Activated T-helper 17 cell treated with anti-CD3 and anti-CD28 coated beads, Interleukin-2, amount 50 U/mL, for 72 hours (primary cell): ENCODE measurements at places on chromosomes 2 and 18.

GRCh38 chr2:166957686-166958085, 69.4 kb downstream of the XIRP2 start:
- no peak for ATAC-seq

GRCh38 chr2:171772373-171772772, 85.1 kb downstream of the DYNC1I2 start:
- no peak for ATAC-seq

DNA sequence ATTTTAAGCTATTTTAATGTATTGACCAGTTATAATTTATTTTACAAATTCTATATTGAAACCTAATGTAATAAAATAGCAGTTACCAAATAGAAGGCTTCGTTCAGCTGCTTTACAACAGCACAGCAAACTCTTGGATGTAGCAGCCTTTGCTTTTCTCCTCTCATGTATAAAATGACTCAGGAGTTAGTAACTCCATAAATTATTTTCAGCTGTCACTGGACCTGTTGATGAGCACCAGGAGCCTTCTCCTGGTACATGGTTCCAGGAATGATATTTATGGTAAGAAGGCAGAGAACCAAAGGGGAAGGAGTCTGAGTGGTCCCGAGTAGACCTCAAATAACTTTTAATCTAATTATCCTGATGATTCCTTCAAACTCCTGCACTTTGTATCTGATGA, 256.4 kb upstream of the NETO1 start:
- ATAC-seq, result no peak

DNA sequence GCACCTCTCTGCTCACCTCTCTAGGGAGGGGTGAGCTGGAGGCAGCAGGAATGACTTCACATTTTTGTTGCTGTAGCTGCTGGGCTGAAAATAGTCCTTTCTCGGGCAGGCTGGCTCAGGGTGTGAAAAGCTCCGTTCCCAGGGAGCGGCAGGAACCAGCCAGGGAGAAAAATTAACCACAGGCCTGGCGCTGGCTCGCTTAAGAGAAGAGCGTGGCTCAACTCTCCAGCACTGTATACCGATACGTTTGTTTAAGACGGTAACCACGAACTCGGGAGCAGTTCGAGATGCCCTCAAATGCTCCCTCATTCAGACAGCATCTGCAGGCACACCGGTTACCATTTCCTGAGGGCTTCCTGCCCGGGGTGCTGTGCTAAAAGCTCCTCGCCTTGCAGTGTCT, 129.6 kb downstream of the CELF4 start:
- ATAC-seq, result no peak

DNA sequence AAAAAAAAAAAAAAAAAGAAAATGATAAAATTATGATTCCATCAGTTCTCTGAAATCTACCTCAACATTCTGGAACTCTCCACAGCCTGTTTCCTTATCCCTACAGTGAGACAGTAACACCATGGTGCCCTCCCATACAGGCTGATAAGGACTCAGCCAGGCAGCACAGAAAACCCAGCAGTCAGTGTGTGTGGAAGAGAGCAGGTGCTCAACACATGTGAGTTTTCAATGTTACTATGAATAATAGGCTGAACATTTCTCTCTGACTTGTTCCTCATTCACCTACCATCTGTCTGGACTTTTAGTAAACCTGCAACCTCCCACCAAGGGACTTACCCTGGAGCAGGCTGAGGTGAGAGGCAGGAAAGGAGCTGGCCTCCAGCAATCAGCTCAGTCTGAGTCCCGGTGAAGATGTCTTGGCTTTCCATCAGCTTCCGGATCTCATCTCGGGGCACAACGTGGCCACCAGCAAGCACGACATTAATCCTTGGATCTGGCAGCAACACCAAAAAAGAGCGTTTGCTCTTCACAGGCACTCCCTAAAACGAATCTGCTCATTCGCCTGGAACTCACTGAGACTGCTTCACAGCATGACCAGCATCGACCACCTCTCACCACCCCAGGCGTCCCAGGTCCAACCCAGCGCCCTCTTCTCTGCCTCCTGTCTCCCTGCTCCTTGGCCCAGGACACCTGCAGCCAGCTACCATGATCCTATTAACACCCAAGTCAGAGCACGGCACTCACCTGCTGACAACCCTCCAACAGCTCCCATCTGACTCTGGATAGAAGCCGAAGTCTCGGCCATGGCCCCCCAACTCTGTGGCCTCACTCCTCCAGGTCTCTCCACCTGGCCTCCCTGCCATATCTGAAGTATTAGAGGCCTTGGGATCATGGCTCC, 16.5 kb downstream of the PASK start:
- ATAC-seq, result no peak

DNA sequence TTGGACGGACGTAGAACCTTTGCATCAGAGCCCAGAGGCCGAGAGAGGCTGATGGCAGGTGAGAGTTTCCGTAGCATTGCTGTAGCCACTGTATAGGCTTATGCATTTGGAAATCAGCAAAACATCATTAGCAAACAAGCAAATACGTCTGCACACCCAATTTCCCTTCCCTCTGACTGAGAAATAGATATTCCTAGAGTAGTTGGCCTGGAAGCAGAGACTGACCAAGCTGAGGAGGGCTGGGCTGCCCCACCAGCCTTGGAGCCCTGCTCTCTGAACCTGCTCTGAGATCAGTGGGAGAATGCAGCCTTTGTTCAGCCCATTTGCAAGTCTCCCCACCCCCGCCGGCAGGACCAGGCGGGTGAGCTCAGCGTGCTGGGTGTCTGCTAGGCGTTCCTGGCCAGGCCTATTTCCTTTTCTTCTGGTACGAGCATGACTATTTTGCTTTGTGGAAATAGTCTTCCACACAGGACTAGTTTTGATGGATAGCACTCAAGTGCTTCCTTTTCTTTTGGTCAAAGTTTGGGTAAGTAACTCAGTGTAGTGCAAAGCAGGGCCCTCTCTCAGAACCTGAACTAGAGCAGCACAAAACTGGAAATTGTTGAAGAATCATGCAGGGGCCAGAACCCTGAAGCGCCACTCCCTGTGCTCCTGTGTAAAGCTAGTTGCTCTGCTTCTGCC, 21.9 kb upstream of the RNF149 start:
- peak; percentile 62 for ATAC-seq
